ENCODE measurements at places on chromosomes 7 and 10.
A peak's percentile ranks its signal among the peaks of the same experiment; 100 is the strongest.

DNA sequence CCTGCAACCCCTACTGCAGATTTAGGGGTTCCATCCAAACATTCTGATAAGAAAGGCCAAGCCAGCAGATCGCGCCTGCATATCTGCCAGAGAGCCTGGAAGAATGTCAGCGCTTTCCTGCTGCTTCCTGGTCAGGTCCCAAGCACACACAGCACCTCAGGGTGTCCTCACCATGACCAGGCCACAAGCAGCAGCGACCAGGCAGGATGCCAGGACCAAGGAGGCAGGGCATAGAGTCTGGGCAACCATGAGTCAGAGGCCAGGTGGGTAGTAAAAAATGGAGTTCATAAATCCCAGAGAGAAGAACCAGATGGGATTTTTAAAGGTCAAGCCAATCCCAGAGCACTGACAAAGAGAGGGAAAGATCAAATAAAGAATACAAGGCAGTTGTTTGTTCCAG is 5.5 kb upstream of the FAM131B start:
- no peak for DNase-seq

DNA sequence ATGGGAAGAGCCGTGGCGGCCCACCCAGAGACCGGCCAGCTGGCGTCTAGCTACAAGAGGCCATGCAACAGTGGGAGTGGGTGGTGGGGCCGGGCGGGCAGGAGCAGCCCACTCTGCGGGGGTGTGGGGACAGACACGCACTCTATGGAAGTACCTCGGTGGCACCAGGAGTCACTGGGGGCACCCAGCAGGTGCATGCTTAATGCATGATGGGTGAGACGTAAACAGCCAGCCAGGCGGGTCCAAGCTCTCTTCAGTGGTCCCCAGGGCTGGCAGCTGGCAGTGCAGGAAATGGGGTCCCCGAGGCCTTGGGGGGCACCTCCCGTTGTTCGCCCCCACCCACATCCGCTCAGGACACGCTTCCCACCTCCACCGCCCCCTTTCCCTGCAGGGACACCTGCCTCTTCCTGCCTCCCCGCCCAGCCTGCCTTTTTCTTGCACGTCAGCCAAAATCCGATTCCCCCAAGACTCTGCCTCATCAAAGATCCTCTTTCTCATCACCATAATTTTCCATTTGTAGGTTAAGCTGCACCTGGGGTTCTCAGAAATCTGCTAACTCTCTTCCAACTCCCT is 22.6 kb upstream of the PSMG3 start:
- DNase-seq, result no peak

DNA sequence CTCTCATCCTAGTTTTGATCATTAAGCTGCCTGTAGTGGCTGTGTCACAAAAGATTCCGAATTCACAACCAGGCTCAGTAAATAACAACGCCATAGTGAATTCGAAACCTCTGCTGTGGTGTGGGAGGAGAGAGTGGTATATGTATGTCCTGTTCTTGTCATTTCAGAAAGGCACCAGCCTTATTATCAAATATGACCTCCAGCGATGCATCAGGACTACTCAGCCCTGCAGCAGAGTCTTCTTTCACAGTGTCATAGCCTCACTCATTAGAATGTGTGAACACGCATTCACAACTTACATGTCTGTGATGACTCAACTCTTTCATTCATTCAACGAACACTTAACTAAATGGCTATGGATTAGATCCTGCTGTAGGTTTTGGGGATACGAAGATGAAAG is 15.3 kb downstream of the AOC1 start:
- no peak for DNase-seq

DNA sequence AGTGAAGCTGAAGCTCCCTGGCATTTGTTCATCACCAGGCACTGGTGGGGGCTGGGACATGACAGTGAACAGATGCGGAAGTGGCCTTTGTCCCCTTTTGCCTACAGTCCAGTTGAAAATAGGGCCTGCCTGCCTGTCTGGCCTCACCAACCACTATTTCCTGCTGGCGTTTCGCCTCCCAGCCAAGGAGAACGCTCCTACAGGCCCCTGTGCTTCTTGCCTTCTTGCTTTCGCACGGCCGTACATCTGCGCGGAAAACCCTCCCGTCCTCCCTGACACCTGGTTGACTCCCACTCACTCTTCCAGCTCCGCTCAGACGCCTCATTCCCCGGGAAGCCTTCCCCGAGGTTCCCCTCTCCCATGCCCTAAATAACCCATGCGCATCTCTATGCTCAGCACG is 317.3 kb downstream of the PRPF18 start:
- no peak for DNase-seq

DNA sequence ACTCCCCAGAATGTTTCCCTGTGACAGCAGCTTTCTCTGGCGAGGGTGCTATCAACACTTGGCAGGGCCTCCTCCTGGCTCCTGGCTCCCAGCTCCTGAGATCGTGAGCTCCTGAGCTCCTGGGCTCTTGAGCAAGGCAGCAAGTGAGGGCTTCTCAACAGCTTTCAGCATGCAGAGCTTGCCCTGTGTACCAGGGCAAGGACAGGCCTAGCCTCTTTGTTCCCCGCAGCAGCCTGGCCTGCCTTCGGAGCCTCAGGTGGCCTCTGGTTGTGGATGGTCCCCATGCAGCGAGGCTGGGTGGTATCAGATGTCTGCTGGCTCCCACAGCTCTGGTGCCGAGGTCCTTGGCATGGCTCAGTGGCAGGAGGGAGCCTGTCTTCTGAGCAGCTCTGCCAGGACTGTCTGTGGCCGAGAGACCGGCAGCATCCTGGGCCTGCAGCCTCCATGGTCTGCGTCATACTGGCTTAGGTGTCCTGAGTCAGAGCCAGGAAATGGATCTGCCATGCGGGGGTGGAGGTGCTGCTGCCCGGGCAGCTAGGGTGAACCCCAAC is 44.2 kb downstream of the ZMIZ1 start:
- peak; percentile 74 for DNase-seq

GRCh38 chr7:118080947-118081346 is 103.0 kb upstream of the LSM8 start:
- peak; percentile 44 for DNase-seq

DNA sequence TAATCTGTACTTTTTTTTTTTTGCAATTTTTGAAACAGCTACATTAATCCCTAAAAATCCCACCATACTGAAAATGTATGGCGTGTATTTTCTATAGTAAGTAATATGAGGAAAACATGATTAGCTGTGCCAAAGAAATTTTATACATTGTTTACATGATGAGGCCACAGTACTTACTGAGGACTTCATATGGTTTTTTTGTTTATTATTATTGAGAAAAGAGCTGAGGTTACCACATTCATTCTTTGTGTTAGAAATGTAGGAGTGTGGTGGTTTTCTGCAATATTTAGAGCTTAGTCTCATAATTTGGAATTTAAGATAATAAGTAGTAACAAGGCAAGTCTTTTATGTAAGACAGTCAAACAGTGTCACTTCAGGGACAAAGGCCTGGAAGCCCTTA is 45.1 kb downstream of the SLC25A40 start:
- no peak for DNase-seq

GRCh38 chr7:141275350-141275749 is 201.5 kb downstream of the TMEM178B start:
- no peak for DNase-seq

- DNase-seq, result no peak
Measured at GRCh38 chr7:110534241-110534931, 556.5 kb upstream of the LRRN3 start.

DNA sequence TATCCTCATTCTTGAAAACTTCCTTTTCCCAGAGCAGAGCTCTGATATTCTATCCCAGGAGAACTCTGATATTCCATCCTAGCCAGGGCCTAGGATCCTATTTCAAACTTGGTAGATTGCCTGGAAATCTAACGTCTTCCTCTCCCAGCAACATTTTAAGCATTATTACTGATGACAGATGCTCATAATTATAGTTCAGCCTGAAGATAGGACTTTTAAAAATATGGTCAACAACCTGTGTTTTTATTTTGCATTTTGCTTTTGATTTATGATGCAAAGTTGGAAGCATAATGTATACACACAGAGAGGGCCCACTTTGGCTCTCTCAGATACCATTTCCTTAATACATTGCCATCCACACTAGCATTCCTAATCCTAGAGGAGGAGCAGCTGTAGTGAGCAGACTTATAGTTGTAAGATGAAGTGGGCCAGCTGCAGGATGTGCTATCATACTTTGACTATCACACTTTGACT is 457.4 kb upstream of the TPK1 start:
- no peak for DNase-seq

DNA sequence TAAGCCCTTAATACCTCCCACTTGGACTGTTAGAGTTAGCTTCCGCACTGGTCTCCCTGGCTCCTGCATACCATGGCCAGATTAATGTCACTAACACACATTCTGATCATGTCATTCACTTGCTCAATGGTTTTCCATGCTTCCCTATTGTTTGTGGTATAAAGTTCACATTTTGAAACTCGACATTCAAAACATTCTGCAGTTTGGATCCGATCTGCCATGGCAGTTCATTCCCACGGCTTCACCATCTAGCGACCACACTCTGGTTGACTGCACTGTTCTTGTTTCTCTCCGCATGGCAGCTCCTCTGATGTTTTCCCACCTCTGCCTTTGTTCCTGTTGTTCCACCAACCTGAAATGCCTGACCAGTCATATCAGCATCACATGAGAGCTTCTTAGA is 87.4 kb upstream of the WAC start:
- no peak for DNase-seq

DNA sequence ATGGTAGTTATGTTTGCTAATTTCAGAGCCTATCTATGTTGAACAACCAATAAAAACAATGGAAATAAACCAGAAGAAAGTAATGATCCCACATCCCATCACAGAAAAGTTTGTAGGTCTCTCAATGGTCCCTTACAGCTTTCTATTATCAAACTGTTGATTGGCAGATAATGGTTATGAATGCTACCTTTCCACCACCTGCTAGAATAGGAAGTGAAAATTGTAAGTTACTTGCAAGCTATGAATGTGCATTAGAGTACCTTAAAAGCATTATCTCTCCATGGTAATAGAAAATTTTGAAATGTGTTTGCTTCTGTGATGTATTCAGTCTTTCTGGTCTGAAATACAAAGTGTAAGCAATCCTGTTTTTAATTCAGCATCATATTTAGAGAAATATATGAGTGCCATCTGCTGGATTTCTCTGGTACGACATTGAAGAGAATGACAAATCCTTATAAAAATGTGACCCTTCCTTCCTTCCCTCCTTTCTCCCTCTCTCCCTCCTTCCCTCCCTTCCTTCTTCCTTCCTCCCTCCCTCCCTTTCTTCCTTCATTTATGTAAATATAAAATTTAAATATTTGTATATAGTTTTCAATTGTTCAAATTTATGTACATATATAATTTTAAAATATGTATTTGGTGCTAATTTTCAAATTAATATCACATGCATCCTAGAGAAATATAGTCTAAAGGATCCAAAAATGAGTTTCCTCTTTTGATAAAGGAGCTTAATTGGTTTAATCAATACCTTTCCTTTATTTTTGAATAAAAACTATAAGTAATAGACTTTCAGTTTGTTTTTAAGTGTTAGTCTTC is 41.4 kb upstream of the PNLIPRP3 start:
- peak; percentile 31 for DNase-seq

DNA sequence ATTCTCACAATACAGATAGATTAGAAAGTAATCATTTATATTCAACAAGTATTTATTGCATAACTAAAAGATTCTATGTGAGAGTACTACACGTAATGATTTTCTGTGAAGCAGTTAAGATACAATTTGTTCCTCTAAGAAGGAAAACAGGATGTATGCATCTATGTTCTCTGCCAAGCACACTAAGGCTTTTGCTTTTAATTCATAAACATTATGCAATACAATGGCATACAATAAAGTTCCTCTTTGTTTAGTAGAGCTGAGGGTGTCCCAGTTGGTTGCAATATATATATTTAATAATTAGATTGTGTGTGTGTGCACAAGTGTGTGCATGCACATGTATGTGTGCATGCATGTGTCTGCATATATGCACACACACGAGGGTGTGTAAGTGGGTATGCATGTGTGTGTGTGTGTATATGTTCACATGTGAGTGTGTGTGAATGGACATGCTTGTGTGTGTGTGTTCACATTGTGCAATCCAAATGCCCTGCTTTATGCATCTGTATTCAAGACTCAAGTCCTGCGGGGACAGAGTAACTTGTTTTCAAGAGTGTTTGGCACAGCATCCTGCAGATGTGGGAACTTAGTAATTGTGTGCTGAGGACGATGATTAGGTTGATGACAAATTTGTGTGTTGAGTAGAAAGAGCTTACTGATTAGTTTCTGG is 481.5 kb upstream of the KLF6 start:
- peak; percentile 64 for DNase-seq

DNA sequence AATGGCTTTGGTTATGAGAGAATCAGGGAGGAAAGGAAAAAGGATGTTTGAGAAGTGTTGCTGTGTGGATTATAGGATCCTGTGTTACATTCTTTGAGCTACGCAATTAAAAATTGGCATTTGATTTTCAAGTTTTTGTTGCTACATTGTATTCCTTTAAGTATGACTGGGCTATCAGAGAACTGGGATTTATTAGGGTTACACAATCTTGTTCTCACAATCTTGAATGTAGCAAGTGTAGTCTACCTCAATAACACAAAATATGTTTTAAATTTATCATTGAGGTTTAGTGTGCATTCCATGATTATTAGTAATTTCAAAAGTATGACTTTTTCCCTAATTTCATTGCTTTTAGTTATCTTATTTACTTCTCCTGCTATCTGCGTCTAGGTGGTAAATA is 113.9 kb downstream of the CACNB2 start:
- DNase-seq, result peak; percentile 24

DNA sequence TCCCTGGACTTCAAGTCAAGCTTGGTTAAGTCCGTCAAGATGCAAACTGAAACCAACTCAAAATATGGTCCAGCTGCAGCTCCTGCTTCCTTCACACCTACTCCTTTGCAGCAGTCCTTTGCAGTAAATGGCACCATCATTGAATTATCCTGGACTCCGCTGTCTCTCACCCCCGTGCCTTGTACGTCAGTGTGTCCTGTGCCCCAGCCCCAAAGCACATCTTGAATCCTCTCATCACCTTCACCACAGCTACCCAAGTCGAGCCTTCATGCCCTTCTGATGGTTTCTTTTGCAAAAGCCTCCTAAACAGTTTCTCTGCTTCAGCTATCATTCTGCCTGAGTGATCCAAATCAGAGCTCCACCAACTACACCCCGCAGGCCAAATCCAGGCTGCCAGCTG is 88.4 kb upstream of the LEP start:
- no peak for DNase-seq

Measured in fibroblast of skin of right quadriceps (primary cell).